Central memory CD4-positive, alpha-beta T cell (primary cell): ENCODE measurements at places on chromosomes 2 and 18.

- DNase-seq: no peak
Observed at GRCh38 chr2:54073796-54074195, 41.6 kb upstream of the ACYP2 start.

DNA sequence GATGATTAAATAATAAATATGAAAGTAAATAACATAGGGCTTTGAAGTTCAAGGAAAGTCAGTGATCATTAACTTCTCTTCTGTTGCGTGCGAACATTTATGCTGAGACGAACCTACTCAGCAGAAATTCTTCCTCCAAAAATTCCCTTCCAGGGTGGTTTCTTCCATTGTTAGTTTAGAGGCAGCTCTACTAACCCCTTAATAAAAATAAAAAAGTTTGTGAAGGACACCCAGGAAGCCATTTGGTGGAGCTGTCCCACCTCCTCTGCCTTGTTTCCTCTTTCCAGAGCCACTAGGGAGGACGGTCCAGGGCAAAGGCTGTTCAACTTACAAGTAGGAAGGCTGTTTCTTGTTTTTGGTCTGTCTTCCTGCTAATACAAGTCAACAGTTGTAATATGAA lies 2.1 kb upstream of the SMAD2 start:
- DNase-seq: no peak

- no peak for DNase-seq
Observed at GRCh38 chr18:3598581-3598980, 148.6 kb downstream of the TGIF1 start.

DNA sequence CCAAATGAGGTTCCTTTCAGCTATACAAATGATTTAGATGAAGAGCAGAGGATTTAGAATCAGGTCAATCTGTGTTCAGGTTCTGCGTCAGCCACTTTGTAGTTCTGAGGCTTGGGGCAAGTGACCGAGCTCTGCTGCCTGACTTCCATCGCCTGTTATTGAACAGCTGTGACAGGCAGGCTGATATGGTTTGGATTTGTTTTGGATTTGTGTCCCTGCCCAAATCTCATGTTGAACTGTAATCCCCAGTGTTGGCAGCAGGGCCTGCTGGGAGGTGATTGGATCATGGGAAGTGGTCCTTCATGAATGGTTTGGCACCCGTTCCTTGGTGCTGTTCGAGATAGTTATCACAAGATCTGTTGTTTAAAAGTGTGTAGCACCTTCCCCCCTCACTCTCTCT lies 18.6 kb downstream of the TYMS start:
- DNase-seq: no peak

GRCh38 chr2:105237045-105237765 lies 4.3 kb upstream of the GPR45 start:
- no peak for DNase-seq

DNA sequence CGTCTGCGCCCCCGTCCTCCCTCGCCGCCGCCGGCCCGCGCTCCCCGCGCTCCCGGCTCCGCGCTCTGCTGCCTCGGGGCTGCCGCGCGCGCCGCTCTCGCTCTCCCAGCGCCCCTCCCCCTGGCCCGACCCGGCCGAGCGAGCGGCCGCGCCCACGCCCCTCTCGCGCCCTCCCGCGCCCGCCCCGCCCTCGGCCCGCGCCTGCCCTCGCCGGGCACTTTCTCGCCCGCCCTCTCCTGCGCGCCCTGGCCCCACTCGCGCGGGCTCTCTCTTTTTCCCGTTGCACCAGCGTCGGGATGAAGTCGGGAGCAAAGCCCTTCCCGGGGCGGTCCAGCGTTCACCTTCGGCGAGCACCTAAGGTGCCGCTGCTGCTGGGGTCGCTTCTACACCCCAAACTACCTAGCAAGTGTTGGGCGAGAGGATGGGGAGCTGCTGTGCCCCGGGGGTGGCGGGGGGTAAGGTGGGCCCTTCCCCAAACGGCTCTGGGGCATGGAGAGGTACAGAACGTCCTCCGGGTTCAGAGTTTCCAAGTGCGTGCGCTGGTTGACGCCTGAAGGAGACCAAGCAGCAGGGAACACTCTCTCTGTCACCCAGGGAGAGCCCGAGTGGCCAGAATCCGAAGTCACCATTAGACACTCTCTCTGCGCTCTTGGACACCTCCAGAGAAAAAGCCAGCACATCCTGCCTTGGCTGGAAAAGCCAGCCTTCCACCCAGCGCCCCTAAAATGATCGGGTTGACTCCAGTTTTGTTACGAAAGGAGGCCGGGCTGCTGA lies at the start of gene COLEC12:
Gene COLEC12, minus strand, starts transcription at position 70 of the 774 bp plus-strand sequence. CDS start 187 bp downstream, outside the sequence.
- no peak for DNase-seq

DNA sequence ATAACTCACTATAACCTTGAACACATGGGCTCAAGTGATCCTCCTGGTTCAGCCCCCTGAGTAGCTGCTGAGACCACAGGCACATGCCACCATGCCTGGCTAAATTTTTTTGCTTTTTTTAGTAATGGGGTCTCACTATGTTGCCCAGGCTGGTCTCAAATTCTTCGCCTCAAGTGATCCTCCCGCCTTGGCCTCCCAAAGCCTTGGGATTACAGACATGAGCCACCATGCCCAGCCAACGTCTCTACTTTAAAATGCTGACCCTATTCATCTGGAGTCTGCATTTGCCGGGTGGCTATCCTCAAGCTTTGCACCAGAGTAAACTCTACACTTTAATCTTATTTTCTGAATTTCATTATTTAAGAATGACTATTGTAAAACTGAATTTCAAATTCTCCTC lies 37.6 kb upstream of the RALBP1 start:
- no peak for DNase-seq

DNA sequence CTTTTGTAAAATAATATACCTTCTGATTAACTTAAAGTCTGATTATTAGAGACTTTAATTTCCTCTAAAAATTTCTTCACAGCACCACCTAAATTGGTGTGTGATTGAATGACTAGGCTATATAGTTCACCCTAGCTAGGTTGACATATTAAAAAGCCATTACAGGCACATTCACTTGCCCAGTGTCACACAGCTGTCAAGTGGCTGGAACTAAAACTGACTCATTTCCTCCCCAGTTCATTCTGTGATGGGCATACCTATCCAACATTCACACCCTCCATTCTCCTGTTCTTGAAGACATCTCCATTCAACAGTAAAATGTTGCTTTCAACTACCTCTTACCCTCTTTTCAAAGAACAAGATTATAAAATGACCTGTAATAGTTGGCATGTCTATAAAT lies 334.5 kb downstream of the ARHGAP15 start:
- DNase-seq: no peak

DNA sequence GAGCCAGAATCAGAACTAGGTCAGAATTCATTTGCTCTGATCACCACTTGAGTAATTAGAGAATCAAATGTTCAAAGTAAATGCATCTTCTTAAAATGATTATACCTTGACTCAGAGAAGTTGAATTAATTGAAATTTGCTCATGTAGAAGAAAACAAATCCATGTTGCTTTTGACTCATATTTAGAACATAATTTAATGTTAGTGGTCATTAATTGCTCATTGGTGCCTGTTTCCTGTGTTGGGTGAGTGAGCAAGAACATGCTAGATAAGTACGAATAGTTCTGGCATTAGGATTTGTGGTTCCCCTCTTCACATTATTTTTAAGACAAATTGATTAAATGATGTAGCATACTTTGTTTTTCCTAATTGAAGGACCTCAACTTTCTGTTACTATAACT lies 19.0 kb downstream of the ACVR2A start:
- no peak for DNase-seq

DNA sequence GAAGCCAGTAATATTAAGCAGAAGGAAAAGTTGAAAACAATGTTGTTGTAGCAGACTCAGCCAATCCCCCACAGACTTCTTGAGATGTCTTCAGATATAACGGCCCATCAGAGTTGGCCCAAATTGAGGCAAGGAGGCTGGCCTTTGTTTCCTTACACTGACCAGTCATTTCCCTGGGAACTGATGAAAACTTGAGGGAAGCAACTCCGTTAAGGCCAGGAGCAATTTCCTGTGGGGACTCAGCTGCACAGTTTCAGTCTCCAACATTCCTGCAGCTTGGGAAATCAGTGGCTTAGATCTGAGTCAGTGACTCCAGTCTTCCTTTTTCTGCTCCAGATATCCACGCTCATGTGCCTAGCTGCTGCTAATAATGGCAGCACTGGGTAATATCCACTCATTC lies 75.7 kb downstream of the FTCDNL1 start:
- no peak for DNase-seq

GRCh38 chr2:200172944-200173581 lies 133.4 kb upstream of the SPATS2L start:
- DNase-seq: no peak

- DNase-seq: no peak
Observed at GRCh38 chr18:64379662-64380061, 230.8 kb upstream of the LINC00305 start.
